ENCODE measurements at places on chromosomes 13 and 19. TPM values are rescaled to one million over a fixed set of nuclear protein-coding genes. Genes with fewer than 3 reads are reported as not detected.

- H3K36me3 ChIP-seq: no peaks in the 10 kb centered on the region
- DNase-seq: no peak
- no peak overlapping the region for H3K4me3 ChIP-seq
- H3K4me1 ChIP-seq: no peaks in the 10 kb centered on the region
- no peaks in the 10 kb centered on the region for H3K27me3 ChIP-seq
- no peak overlapping the region for H3K27ac ChIP-seq
These were observed 18.3 kb upstream of the SLC1A5 start for GRCh38 chr19:46806656-46807055.

GRCh38 chr19:10580979-10581631, 6.0 kb downstream of the AP1M2 start:
- no peaks in the 10 kb centered on the region for H3K36me3 ChIP-seq
- peak overlapping the region; percentile 53 for H3K4me3 ChIP-seq
- no peaks in the 10 kb centered on the region for H3K4me1 ChIP-seq
- H3K27me3 ChIP-seq: no peaks in the 10 kb centered on the region
- H3K27ac ChIP-seq: no peak overlapping the region
- DNase-seq: peak; percentile 79

DNA sequence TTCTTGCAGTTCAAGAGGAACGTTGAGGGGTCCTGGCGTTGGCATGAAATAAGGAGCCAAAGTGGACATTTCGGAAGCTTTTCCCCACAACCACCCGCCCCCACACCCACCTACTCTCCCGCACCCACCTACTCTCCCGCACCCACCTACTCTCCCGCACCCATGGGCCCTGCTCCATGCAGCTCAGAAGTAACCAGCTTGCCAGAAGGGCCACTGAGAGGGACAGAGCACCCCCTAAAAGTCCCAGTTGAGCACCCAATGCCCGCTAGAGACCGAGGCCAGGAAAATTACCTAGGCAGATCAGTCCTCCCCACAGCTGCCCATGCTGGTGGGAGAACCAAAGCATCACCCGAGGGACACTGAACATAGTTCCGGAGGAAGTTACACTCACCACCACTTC, 11.8 kb downstream of the VSTM2B start:
- no peak for DNase-seq
- no peaks in the 10 kb centered on the region for H3K27me3 ChIP-seq
- no peaks in the 10 kb centered on the region for H3K36me3 ChIP-seq
- H3K4me1 ChIP-seq: no peaks in the 10 kb centered on the region
- no peak overlapping the region for H3K4me3 ChIP-seq

- peak overlapping the region; percentile 94 for H3K27ac ChIP-seq
- H3K4me1 ChIP-seq: peaks cover 22% of the 10 kb centered on the region
- no peaks in the 10 kb centered on the region for H3K27me3 ChIP-seq
- DNase-seq: no peak
- peak overlapping the region; percentile 96 for H3K4me3 ChIP-seq
These were observed 507 bp downstream of the ALG5 start for GRCh38 chr13:36998624-36999041.

GRCh38 chr13:86446311-86446710, 647.1 kb upstream of the SLITRK6 start:
- no peak for DNase-seq
- no peak overlapping the region for H3K4me3 ChIP-seq
- H3K36me3 ChIP-seq: no peaks in the 10 kb centered on the region
- H3K4me1 ChIP-seq: no peaks in the 10 kb centered on the region
- no peak overlapping the region for H3K27ac ChIP-seq

DNA sequence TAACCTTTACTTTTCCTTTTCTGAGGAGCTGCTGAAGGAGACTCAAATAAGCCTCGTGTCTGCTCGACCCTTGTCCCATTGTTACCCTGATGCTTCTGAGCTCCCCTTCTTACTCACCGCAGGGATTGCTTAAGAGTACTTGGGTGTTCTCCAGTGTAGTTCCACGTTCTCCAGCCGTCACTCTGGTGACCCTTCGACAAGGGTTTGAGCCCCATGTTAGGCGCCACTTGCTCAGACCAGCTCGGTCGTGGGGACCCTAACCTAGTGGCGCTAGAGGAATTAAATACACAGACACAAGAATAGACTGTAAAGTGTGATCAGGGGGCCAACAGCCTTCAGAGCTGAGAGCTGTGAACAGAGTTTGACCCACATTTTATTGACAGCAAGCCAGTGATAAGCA, 10.3 kb downstream of the ZNF480 start:
- H3K4me3 ChIP-seq: no peak overlapping the region
- no peaks in the 10 kb centered on the region for H3K4me1 ChIP-seq

DNA sequence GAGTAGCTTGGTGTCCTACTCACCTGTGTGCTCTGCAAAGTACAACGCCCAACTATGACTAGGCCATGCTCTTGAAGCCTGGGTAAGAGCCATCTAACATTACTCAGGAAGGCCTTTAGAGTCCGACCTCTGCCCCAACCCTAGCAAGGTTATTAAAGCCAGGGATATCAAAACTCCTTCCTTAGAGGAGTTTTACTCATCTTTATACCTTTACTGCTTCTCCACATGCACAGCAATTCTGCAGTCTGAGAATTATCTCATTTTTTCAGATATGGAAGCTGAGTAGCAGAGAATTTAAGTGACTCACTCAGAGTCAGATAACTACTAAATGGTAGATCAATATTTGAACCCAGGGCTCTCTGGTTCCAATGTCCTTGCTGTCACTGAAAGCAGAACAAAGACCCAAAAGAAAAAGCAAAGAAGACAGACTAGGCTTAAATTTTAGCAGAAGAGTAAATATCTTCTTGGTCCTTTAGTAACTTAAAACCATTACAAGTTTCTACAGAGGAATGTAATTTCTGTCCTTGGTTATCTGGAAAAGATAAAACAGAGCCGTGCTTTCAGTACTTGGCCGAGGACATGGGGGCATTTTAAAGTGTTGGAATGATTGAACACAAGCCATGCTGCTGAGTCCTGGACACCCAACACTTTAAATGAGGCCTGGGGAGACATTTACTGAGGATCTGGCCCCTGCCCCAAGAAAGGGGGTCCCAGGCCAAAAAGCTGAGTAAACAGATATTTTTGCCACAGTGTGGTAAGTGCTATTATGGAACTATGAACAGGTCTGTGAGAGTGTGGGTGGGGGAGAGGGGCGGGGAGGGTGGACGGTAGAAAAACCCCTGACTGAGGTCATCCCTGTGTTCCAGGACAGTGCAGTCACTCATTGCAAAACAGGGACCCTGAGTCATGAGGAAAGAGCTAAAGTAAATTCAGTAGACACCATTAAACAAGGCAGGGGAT, 18.4 kb upstream of the KPNA3 start:
- H3K4me3 ChIP-seq: no peak overlapping the region
- H3K4me1 ChIP-seq: no peaks in the 10 kb centered on the region
- H3K27ac ChIP-seq: no peak overlapping the region
- no peaks in the 10 kb centered on the region for H3K27me3 ChIP-seq
- DNase-seq: no peak

DNA sequence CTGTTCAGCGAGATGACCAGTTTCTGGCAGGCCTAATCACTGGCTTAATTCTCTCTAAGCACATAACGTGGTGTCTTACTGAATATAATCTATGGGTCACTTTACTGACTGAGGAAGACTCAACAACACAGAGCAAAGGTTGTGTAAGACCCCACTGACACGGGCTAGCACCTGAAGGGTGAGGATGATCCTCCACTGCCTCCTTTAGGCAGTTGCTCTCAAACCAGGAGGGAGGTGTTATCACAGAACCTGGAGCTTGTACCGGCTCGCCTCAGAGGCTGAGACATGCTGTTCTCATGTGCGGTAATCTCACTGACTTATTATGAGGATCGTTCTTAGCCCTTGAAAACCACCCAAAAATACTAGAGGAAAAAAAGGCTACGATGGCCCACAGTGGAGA, 28.3 kb downstream of the RCBTB2 start:
- H3K36me3 ChIP-seq: no peaks in the 10 kb centered on the region
- DNase-seq: no peak
- H3K27me3 ChIP-seq: no peaks in the 10 kb centered on the region
- H3K4me1 ChIP-seq: peaks cover 19% of the 10 kb centered on the region
- H3K27ac ChIP-seq: peak overlapping the region; percentile 94
- no peak overlapping the region for H3K4me3 ChIP-seq

- no peak overlapping the region for H3K4me3 ChIP-seq
- no peaks in the 10 kb centered on the region for H3K4me1 ChIP-seq
- no peak for DNase-seq
- no peaks in the 10 kb centered on the region for H3K27me3 ChIP-seq
These were observed 374.6 kb upstream of the ARGLU1 start for GRCh38 chr13:106942563-106942962.

DNA sequence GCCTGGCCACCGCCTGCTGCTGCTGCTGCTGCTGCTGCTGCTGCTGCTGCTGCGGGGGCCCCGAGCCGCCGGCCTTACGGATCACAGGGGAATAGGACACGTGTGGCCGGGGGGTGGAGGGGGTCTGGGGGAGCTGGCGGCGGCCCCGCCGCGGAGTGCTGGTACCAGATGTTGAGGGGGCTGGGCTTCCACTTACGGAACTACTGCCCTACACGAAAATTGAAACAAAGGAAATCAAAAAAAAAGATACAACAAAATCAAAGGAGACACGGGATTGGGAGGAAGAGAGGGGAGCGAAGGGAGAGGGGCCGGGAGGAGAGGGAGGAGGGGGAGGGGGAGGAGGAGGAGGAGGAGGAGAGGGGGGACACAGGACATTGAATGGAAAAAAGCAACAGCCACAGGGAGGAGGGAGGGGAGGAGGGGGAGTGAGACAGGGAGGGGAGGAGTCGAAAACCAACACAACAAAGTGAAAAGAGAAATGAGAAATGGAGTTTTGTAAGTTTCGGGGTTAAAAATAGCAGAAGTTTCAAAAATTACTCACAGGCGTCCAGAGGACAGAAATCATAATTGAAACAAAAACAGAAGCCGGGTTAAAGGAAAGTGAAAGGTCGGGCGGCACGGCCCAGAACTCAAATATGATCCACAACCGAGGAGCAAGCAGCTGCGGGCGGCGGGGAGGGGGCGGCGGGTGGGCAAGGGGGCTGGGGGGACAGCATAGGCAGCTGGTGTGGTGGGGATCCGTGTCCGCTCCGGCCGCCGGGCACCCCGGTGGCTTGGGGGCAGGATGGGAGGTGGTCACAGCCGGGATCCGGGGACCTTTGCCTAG, 57.8 kb downstream of the IER2 start:
- no peak for DNase-seq
- H3K36me3 ChIP-seq: no peaks in the 10 kb centered on the region

- no peaks in the 10 kb centered on the region for H3K27me3 ChIP-seq
- H3K36me3 ChIP-seq: no peaks in the 10 kb centered on the region
- H3K27ac ChIP-seq: no peak overlapping the region
- peak overlapping the region; percentile 69 for H3K4me3 ChIP-seq
- no peak for DNase-seq
These were observed 347.2 kb downstream of the ZNF536 start for GRCh38 chr19:30719189-30719998.

GRCh38 chr19:5445561-5446055, 9.6 kb upstream of the ZNRF4 start:
- H3K27me3 ChIP-seq: no peaks in the 10 kb centered on the region
- no peak overlapping the region for H3K27ac ChIP-seq
- H3K4me3 ChIP-seq: no peak overlapping the region
- H3K36me3 ChIP-seq: no peaks in the 10 kb centered on the region
- no peaks in the 10 kb centered on the region for H3K4me1 ChIP-seq

- H3K36me3 ChIP-seq: no peaks in the 10 kb centered on the region
These were observed 7.7 kb upstream of the NFIC start for GRCh38 chr19:3358689-3359014.

GRCh38 chr13:39575641-39576238, 27.3 kb downstream of the LHFPL6 start:
- H3K4me1 ChIP-seq: peaks cover 48% of the 10 kb centered on the region
- no peak overlapping the region for H3K27ac ChIP-seq
- H3K27me3 ChIP-seq: no peaks in the 10 kb centered on the region
- no peak overlapping the region for H3K4me3 ChIP-seq

- peaks cover 7% of the 10 kb centered on the region for H3K36me3 ChIP-seq
- peak overlapping the region; percentile 91 for H3K27ac ChIP-seq
- peaks cover 43% of the 10 kb centered on the region for H3K4me1 ChIP-seq
- H3K4me3 ChIP-seq: peak overlapping the region; percentile 77
These were observed 420 bp downstream of the ECH1 start for GRCh38 chr19:38831142-38831605.

GRCh38 chr13:68264692-68265091, 1034.6 kb upstream of the PCDH9 start:
- DNase-seq: no peak
- H3K4me3 ChIP-seq: no peak overlapping the region
- no peaks in the 10 kb centered on the region for H3K36me3 ChIP-seq

DNA sequence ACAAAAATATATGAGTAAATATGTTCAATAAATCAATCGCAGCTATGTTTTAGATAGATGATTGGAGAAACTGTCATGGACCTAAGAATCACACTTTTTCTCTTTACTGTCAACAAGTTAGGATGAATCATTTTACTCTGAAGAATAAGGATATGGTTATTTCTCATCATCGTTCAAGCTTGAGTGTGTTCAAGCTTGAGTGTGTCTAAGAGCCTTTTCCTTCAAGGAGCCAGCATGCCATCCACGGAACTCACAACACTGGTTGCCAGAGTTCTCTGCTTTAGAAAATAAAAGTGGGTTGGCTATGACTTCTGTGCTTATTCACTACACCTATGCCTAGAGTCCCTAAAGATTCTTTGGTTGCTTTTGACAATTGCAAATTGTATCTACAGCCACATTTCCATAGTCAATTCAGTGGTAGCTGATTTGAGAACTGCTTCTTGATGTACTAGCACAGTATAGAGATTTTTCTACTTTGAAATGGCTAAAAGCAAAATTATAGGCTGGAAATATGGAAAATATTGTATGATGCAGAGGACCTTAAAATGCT, 58.1 kb upstream of the SCEL start:
- H3K4me3 ChIP-seq: peak overlapping the region; percentile 77
- H3K27me3 ChIP-seq: no peaks in the 10 kb centered on the region
- H3K36me3 ChIP-seq: no peaks in the 10 kb centered on the region
- H3K27ac ChIP-seq: no peak overlapping the region
- DNase-seq: no peak
- no peaks in the 10 kb centered on the region for H3K4me1 ChIP-seq

The SERP2 gene
- total RNA-seq: 3.9 TPM

The CRB3 gene
- 2.1 TPM for total RNA-seq

The PNMA8B gene
- 4.9 TPM for total RNA-seq

The KRTDAP gene
- total RNA-seq: 29.6 TPM

The RNU6-9 gene
- total RNA-seq: not detected

The IGFL1 gene
- not detected for total RNA-seq

The HIPK4 gene
- total RNA-seq: not detected

The NOVA2 gene
- total RNA-seq: 6.4 TPM
